ENCODE measurements at places on chromosomes 7 and 10.

GRCh38 chr10:68831961-68832455, 4.7 kb downstream of the STOX1 start:
- DNase-seq = no peak

- DNase-seq = no peak
Observed at GRCh38 chr10:121096617-121097431, 245.7 kb downstream of the WDR11 start.

GRCh38 chr10:121598263-121599249, at the start of gene FGFR2:
Gene FGFR2, minus strand, starts transcription at chr10:121598444. Its CDS starts 4,627 bp downstream, at chr10:121593817.
- peak; percentile 86 for DNase-seq

- DNase-seq = no peak
Observed at GRCh38 chr7:121160150-121161008, 168.4 kb upstream of the WNT16 start.

DNA sequence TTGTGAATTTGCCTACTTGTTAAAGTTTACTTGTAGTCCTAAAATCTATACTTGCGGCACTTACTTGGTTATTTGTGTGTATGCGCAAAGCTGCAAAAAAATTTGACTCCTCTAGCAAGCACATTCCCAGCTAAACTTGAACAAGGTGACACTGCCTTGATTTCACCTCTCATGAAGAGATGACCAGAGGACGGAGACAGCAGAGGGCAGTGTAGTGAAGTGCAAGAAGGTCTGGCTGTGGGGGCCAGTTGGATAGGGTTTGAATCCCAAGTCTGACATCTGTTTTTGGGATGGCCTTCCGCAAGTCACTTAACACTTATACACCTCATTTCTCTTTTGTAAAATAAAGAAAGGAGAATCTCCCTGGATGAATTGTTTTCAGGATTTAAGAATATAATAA, 15.7 kb downstream of the SLK start:
- DNase-seq = peak; percentile 45

GRCh38 chr10:129020651-129021330, 446.2 kb upstream of the MGMT start:
- no peak for DNase-seq

GRCh38 chr7:74256491-74257408, 2.6 kb upstream of the RFC2 start:
- DNase-seq = no peak

DNA sequence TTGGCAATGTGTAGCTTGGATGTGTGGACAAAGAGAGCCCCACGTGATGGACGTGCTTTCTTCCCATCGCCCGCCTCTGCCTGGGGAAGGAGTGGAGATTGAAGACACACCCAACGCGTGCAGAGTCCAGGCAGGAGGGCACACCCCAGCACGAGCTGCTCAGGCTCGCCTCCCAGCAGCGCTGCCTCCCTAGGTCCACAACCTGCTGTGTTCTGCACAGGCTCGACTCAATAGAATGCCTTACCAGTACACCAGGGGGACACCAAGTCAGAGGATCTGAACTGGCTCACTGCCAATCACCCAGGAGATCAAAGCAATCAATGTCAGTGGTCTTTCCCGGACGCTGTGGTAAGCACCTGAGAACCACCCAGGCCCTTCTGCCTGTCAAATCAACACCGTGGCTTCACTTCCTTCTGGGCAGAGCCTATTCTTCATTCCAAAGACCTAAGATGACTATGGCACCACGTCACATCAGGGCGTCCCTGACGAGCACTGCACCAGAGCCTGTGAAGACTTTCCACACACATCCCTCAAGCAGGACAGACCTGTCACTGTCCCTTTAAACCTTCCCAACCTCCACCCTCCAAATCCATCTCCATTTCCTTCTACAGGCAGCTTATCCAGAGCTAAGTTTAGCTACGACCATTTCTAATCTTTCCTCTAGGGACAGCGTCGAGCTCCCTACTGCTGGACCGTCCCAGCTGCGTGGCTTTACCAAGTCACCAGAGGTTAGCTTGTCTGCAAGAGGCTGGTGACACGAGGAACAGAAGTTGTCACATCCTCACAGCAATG, 72.3 kb downstream of the AMZ1 start:
- DNase-seq = peak; percentile 80

- DNase-seq = no peak
Observed at GRCh38 chr10:88541116-88541626, 41.9 kb downstream of the RNLS start.

DNA sequence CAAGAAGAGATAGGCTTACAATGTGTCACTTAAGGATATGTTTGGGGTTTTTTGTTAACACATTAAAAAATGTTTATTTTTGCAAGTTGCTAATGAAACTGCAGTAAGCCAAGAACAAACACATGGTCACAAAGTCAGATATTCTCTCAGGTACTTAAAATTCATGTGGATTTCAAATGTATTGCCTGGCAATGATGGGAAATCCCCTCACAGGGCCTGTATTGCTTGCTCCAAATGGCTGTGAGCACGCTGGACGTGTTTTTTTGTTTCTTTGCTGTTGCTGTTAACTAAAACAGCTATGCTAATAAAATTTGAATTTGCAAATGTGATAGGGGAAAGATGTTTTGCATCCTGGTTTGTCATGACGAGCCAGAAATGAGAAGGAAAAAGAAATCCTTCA, 3.8 kb upstream of the CELF2 start:
- no peak for DNase-seq

GRCh38 chr7:26444555-26444954, 152.9 kb downstream of the SNX10 start:
- no peak for DNase-seq

GRCh38 chr10:126351021-126351420, 37.3 kb downstream of the ADAM12 start:
- DNase-seq = no peak

- peak; percentile 98 for DNase-seq
Observed at GRCh38 chr7:155297517-155298287, at the start of gene INSIG1. Gene INSIG1, plus strand, starts transcription at chr7:155297878. Its CDS starts 408 bp downstream, at chr7:155298286.

DNA sequence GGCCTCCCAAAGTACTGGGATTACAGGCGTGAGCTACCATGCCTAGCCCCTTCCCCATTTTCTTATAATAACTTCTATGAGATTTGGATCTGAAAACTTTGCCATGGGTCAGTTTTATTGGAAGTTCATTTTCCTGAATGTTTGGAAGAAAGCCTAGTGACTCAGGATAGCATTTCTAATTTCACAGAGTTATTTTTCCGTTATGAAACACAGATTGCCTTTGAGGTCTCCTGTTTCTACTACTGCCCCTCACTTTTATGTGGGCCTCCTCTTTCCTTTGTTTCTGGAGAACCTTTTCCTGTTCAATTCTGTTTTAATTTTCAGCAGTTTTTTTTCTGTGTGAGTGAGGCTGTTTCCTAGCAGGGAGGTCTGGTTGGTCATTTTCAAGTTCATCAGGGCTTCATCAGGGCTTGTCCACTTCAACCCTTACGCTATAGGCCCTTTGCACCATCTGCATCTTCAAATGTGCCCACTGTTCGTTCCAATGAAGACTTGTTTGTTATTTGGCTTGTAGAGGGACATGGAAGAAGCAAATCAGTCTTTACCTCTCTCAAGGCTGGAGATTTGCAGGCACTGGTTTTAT, 58.7 kb downstream of the BMPR1A start:
- DNase-seq = no peak

- DNase-seq = no peak
Observed at GRCh38 chr10:89471110-89471809, 56.9 kb downstream of the IFIT5 start.

DNA sequence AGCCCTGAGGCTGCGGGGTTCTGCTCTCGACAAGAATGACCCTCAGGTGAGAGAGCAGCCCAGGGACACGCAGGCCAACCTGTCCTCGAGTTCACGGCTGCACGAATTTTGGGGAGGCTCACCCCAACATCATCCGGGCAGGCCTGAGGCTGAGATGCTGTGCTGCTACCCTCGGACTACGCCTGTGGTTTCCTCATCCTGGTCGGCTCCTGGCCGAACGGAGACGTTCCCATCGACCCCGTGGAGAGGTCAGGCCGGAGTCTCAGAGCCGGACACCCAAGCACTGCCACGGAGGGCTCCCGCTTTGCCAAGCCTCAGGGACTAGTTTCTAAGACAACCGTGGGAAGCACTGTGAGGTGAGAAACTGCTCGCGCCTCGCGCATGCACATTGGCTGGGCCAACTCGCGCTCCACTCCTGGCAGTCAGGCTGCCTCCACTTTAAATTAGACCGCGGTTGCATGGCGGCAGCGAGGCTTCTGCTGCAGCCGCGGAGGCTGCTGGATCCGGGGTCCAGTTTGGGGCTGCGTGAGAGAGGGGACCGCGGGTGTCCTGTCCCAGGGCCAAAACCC, 203.4 kb downstream of the ZNF716 start:
- DNase-seq = no peak

- DNase-seq = peak; percentile 97
Observed at GRCh38 chr10:72567421-72567820, 58.5 kb downstream of the MICU1 start.

DNA sequence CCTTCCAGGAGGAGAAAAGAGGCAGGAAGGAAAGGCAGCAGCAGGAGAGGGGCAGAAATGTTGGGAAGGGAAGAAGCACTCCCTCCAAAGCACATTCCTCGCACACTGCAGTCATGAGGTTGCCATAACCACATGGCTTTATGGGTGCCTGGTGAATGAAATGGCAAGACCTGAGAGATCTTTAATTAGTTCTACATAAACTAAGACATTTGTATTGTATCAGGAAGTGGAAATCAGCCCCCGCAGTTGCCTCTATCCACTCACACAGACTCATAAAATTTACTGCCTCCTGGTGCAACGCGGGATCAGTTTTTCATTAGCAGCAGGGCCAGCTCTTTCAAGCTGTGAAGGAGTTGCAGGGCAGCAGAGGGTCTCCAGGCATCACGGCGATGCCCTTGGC, 106.4 kb downstream of the COL13A1 start:
- DNase-seq = no peak

DNA sequence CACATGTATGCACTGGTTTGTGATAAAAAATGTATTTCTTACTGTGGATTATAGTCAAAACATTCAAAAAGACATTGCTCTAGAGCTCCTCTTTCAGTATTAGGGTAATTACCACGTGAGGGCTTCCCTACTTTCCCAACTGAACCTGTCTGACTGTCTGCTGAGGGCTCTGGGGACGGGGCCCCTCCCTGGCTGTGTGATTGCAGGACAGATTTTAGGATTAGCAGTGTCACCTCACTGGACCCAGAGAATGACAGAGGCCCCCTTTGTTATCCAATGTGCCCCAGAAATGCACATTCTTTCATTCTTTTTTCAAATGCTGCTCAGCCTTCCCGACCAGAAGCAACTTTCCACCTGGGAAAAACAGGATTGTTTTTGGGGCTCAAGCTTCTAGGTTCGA, 43.6 kb upstream of the MXI1 start:
- DNase-seq = no peak

DNA sequence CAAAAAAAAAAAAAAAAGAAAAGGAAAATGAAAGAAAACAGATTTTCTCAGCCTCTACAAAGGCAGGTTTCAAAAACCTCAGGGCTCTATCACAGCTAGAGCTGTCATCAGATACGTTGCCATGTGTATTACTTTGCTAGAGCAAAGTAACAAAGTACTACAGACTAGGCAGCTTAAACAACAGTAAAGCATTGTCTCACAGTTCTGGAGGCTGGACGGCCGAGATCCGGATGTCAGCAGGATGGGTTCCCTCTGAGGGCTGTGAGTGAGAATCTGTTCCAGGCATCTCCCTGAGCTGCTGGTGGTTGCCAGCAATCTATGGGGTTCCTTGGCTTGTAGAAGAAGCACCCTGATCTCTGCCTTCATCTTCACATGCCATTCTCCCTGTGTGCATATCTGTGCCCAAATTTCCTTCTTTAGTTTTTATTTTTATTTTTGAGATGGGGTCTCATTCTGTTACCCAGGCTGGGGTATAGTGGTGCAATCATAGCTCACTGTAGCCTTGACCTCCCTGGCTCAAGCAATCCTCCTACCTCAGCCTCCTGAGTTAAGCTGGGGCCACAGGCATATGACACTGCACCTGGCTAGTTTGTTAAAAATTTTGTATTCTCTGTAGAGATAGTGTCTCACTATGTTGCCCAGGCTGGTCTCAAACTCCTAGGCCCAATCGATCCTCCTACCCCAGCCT, 48.9 kb upstream of the KDM7A start:
- no peak for DNase-seq

DNA sequence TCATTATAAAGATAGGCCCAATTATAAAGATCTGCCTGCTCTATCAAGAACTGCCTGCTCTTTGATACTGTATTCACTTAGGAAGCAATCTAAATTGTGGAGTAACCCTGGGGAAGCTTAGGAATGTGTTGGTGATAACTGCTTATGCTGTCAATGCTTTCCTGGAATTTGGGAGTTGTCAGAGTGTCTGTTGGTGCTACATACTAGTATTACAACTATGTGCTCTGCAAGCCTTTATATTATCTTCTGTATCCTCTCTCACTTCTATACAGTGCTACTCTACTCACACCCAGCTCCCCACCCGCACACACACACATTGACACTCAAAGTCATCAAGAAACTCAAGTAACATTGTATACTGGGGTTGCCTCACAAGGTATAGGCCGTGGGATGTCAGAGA, 6.1 kb downstream of the ZNF277 start:
- DNase-seq = peak; percentile 44

DNA sequence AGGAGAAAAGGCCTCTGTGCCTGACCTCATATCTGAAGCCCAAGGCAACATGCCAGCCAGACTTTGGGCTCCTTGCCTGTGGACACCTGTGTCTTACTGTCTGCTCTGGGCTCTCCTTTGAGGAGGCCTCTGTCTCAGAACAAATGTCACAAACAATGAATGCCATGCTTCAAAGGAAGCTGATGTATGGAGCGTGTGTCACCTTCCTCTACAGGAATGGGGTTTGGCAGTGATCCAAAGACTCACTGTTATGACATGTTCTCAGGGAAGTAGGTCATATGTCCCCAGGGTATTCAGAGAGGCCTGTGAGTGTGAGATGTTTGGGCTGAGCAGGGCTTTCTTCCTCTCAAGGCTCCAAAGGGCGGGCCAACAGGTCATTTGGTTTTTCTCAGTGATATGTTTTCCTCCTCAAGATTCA, 38.4 kb downstream of the PTPRE start:
- no peak for DNase-seq

DNA sequence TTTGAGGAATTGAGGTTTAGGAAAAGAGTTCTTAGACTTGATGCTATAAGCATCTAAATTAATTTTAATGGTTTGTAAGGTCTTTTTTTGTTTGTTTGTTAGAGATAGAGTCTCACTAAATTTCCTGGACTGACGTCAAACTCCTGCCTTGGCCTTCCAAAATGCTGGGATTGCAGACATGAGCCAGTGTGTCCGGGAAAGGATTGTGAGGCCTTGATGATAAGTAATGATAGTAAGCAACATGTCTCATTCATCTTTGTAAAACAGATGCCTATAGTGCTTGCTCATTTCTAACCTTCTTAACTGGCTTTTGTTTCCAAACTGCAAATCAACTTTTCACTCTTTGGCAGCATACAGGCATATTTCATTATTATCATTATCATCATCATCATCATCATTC, 176.0 kb upstream of the KCND2 start:
- no peak for DNase-seq

Measured in ACHN (cell line).